ENCODE measurements at places on chromosomes 2 and 18.
A peak's percentile ranks its signal among the peaks of the same experiment; 100 is the strongest.

DNA sequence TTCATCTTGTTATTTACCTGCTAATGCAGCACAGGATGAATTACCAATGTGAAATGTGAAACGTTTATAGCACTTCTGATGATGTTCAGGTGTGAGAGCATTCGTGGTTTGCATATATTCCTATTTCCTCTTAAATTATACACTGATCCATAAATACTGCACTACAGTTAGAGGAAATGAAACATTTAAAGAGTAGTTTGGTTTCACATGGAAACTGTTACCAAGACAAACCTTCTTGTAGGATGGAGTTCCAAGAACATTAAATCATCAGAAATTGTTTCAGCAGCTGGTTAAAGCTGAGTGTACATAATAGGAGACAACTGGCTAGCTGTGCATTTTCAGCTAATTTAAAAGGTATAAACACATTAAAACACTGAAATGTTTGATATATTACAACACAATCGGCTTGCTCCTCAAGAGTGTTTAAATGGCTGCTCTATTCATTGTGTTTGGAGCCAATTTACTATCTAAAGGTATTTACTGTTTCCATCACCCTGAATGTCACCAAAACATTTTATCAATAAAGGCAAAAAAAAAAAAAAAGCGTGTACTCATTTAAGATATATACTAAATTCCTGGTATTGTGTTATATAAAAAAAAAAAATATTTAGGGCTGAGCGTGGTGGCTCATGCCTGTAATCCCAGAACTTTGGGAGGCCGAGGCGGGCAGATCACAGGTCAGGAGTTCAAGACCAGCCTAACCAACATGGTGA, 100.6 kb downstream of the DYM start:
- no peak for DNase-seq

DNA sequence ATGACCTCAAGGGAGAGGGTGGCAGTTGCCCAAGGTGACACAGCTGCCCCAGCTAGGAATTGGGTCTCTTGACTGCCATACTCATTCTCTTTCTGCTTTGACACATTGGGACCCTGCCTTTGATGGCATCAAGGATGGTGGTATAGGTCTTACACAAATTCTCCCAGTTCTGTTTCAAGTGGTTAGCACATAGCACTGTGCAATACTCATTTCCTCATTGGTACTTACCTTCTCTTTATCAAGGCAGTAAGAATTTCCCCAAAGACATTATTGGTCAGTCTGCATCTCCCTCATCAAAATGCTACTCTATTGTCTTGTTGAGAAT, 35.9 kb upstream of the CCDC93 start:
- DNase-seq: no peak

DNA sequence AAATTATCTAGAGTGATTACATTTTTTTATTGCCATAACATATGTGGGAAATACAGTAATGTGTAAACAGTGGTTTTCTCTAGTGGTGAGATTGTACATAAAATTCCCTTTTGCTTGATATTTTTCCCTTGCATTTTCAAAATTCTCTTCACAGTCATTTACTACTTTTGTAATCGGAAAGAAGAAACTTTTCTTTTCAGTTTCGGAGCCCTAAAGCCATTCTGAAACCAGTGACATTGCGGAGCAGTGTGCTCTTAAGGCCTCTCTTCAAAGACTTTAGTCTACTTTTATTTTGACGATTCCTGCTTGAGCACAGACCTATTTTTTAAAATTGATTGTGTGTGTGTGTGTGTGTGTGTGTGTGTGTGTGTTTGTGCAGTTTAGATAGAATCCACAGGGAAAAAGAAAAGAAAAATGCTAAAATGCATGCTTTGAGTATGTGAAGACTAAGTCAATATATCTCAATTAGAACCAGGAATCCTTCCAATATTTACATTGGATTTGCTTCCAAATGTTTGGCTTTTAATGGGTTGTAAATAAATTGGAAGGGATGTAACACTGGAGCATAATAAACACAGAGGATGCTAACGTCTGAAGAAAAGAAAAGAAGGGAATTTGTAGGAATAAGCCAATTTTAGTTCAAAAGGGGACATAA, 357.4 kb downstream of the RND3 start:
- DNase-seq: no peak

GRCh38 chr2:199458806-199459285, 1.1 kb upstream of the SATB2 start:
- no peak for DNase-seq

DNA sequence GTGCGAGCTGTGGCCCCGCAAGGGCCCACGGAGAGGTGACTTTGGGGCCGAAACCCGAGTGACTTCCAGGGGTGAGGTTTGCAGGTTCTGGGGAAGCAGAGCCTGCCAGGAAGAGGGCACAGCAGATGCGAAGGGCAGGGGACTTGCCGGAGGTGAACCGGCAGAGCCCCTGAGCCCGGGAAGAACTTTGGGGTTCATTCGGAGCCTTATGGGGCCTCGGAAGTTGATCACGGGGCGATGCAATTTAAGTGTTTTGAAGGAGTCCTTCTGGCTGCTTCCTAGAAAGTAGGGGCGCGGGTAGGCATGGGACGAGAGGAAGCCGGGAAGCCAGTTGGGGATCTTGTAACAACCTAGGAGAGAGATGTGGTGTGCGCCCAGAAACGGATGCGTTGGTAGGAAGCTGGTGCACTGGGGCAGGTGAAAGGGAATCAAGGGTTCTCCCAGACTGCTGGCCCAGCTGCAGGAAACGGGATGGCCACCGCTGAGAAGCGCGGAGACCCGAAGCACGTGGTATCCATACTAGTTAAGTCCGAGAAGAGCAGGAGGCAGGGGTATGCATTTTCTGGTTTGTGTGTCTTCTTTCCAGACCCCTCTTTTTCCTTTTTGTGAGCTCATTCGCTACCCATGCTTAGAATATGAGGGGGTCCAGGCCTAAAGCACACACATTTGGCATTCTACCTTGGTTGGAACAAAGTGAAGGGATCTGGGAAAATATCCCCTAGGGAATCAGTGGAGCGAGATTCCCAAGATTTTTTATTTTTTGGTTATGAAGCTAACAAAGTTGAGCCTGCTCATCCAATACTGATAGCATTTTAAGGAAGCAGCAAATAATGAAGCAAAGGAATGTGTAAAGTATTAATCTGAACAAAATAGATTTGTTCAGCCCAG, 758 bp downstream of the SCLY start:
- peak; percentile 30 for DNase-seq

DNA sequence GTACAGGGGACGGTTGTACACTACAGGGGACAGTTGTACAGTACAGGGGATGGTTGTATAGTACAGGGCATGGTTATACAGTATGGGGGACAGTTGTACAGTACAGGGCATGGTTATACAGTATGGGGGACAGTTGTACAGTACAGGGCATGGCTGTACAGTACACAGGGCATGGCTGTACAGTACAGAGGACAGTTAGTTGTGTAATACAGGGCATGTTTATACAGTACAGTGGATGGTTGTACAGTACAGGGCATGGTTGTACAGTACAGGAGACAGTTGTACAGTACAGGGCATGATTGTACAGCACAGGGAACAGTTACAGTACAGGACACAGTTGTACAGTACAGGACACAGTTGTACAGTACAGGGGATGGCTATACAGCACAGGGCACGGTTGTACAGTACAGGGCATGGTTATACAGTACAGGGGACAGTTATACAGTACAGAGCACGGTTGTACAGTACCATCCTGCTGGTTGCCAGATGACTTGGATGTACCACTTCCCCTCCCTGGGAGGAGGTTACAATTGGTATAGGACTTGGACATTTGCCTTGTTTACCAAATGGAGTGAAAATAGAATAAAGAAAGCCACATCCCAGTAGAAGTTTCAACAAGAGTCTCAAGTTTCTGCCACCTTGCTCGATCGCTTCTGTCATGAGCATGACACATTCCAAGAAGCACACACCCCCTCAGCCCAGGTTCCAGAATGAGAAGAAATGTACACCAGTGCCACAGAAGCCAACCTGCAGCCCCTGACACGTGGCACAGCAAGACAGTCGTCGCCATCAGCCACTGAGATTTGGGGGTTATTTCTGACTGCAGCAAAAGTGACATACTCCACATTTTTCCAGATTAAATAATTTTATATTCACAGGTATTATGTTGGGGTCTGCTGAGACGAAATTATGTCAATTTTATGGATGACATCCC, 16.0 kb downstream of the CYRIA start:
- no peak for DNase-seq

DNA sequence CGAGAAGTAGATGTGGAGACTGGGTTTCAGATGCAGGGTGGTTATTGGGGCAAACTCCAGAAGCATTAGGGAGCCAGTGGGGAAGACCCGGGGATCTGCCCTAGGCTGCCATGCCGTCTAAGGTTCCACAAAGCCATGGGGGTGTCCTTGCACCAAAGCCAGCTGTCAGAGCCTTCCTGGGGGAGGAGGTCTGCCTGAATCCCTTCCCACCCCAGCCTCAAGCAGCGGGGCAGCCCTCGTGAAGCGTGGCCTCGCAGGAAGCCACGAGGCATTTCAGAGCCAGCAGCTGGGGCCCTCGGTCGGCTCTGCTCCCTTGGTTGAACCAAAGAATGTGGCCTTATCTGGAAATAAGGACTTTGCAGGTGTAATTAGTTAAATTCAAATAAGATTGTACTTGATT, 51.2 kb upstream of the UBE2F start:
- DNase-seq: no peak

GRCh38 chr18:54684784-54685183, 93.7 kb downstream of the DYNAP start:
- no peak for DNase-seq
